Transverse colon (tissue), 4 donors: ENCODE measurements at places on chromosomes 2 and 18. TPM values are rescaled to one million over a fixed set of nuclear protein-coding genes. Genes with fewer than 3 reads are reported as not detected.

GRCh38 chr2:25524507-25524906 lies 148.9 kb downstream of the DTNB start:
- H3K4me3 ChIP-seq: no peak overlapping the region
- no peaks in the 10 kb centered on the region for H3K27me3 ChIP-seq
- no peak for DNase-seq
- H3K27ac ChIP-seq: no peak overlapping the region
- H3K4me1 ChIP-seq: peaks cover 11% of the 10 kb centered on the region
- no peaks in the 10 kb centered on the region for H3K36me3 ChIP-seq

DNA sequence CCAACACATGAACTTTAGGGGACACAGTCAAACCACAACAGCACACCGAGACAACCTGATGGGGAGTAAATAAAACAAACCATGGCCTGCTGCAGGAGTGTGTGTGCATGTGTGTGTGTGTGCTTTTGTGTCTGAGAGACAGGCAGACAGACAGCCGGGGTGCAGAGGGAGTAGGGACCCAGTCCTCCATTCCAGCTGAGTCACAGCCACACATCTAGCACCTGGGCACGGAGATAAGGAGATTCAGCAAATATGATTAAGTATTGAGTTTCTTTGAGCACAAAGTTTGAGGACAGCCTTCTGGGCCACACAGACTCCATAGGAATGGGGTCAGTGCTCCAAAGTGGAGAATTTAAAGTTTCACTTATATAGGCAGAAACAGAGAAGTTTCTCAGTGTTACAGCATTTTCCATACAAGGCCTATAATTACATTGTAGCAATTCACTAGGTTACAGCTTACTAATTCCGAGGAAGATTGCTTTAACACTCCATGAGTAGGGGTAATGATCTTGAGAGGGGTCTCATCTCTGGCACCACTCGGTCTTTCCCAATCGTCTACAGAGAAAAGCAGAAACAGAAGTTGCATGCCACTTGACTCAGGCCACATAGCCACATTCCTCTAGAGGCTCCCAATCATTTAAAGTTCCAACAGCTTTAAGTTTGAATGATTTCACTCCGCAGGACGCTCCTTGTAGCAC lies 30.8 kb upstream of the PRLH start:
- no peaks in the 10 kb centered on the region for H3K27me3 ChIP-seq
- no peaks in the 10 kb centered on the region for H3K36me3 ChIP-seq
- no peak overlapping the region for H3K27ac ChIP-seq
- peaks cover 7% of the 10 kb centered on the region for H3K4me1 ChIP-seq

GRCh38 chr2:238698072-238698352 lies 149.9 kb upstream of the TWIST2 start:
- no peaks in the 10 kb centered on the region for H3K4me1 ChIP-seq
- H3K36me3 ChIP-seq: no peaks in the 10 kb centered on the region
- no peak for DNase-seq
- peak overlapping the region; percentile 32 for H3K27ac ChIP-seq
- no peak overlapping the region for H3K4me3 ChIP-seq
- H3K27me3 ChIP-seq: no peaks in the 10 kb centered on the region

- H3K4me3 ChIP-seq: no peak overlapping the region
- no peak for DNase-seq
- no peaks in the 10 kb centered on the region for H3K27me3 ChIP-seq
- peaks cover 12% of the 10 kb centered on the region for H3K4me1 ChIP-seq
Measured at GRCh38 chr2:237209885-237210284, 124.2 kb downstream of the COPS8 start.

GRCh38 chr2:106970471-106971261 lies 84.7 kb upstream of the ST6GAL2 start:
- no peaks in the 10 kb centered on the region for H3K4me1 ChIP-seq
- H3K27ac ChIP-seq: no peak overlapping the region
- no peak for DNase-seq
- no peaks in the 10 kb centered on the region for H3K36me3 ChIP-seq
- no peak overlapping the region for H3K4me3 ChIP-seq

DNA sequence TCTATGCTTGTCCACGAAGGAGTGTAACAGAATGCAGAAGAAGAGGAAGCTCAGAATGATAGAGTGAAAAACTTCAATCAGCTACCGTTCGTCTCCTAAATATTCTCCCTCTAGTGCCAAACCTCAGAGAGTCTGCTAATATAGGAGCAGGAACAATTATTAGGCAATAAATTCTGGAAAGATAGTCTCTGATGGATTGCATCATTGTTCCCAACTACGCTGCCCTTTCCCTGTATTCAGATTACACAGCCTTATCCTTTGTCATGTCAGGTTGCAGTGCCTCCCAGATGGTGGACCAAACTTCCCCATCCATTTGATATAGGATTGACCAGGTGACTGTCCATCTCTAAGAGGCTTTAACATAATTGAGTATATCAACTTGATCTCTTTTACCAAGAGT lies 811.5 kb upstream of the CHAC2 start:
- no peak overlapping the region for H3K27ac ChIP-seq
- DNase-seq: no peak
- H3K27me3 ChIP-seq: no peaks in the 10 kb centered on the region
- no peak overlapping the region for H3K4me3 ChIP-seq

DNA sequence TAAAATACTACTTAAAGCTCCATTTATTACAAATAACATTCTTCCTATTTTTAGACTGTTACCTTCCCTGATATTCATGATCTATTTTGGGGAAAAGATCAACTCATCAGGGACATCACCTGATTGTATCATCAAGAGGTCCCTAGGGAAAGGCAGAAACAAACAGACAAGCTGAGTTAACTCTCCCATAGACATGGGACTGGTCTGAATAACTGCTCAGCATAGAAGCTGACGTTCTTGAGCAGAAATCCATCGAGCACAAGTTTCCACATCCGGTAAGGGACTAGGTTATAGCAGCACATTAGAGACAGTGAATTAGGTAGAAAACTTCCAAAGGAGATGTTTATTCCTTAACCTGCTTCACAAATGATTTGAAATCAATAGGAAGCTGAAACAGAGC lies 1100.4 kb upstream of the SLC39A10 start:
- H3K27ac ChIP-seq: no peak overlapping the region
- no peak for DNase-seq
- H3K36me3 ChIP-seq: no peaks in the 10 kb centered on the region
- H3K4me1 ChIP-seq: no peaks in the 10 kb centered on the region

MOGAT1 gene
- total RNA-seq: not detected

IL1F10 gene
- not detected for total RNA-seq
